PC-9 (cell line): ENCODE measurements at places on chromosomes 7 and 10.

DNA sequence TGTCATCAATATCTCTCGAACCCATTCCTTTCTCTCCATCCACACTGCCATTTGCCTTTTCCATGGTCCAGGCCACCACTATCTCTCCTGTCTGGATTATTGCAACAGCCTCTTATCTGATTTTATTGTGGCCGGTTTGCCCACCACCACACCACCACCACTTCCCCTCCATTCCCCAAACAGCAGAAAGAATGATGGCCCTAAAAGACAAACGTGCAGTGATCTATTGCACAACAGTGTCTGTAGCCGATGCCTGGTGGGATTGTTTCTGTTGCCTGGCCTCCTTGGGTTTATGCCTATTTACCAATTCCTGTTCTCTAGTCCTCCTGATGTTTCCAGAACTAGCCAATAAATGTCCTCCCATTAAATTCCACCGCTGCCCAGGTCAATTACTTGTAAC lies 10.2 kb upstream of the ST8SIA6 start:
- no peak for DNase-seq

DNA sequence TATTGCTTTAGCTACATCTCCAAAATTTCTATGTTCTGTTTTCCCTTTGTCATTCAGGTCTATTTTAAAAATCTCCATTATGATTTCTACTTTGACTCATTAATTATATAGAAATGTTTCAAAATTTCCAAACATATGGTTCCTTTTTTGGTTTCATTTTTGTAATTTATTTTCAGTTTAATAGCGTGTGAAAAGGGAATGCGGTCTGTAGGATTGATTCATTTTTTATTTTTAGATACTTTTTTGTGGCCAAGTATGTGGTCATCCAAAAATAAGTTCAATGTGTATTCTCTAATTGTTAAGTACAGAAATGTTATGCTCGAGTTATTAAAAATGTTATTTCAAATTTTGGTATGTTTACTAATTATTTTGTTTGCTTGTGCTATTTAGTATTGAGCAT lies 72.5 kb upstream of the ANKRD1 start:
- DNase-seq, result no peak

DNA sequence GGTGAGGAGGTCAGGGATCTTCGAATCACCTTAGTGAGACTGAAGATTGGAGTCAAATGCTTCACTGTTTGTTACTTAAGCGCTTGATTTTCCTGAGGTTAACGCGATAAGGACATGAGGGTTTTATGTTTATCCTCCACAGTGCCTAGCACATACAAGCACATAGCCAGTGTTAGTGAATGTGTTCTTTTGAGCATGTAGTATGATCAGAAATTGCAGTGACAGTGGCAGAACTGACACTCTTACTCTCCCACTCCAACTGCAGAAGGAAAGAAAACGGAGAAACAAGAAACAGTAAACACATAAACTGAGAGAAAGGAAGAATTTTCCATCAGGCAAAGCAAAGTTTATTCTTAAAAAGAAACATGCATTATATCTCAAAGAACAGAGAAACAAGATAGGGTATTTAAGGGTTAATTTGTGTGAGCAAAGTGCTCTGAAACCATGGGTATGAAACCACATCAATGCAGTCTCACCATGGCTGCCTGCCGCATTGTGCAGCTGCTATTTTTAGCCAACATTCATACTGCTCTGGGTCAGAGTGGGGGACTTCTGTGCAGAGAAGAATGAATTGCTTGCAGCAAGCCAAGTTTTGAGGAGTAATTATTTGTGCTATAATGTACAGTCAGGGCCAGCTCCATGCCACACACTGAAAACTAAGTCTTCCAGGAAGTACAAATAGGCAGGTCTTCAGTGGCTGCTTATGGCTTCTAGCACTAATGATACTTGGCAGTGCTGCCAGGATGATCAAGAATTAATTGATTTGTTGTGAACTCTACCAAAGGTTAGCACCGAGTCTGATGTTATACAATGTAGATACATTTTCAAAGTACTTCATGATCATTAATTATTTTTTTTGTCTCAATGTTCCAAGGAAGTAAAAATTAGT lies 152.0 kb downstream of the MACC1 start:
- peak; percentile 2 for DNase-seq

- no peak for DNase-seq
These were observed 2.2 kb upstream of the HOXA7 start for GRCh38 chr7:27158436-27159265.

- no peak for DNase-seq
These were observed 64.4 kb upstream of the SFMBT2 start for GRCh38 chr10:7475046-7475911.

GRCh38 chr10:97479939-97480338 lies 18.3 kb downstream of the MMS19 start:
- no peak for DNase-seq
